ENCODE measurements at places on chromosomes 5 and 9.

GRCh38 chr5:16937503-16938161 is 1.5 kb upstream of the MYO10 start:
- DNase-seq: no peak

DNA sequence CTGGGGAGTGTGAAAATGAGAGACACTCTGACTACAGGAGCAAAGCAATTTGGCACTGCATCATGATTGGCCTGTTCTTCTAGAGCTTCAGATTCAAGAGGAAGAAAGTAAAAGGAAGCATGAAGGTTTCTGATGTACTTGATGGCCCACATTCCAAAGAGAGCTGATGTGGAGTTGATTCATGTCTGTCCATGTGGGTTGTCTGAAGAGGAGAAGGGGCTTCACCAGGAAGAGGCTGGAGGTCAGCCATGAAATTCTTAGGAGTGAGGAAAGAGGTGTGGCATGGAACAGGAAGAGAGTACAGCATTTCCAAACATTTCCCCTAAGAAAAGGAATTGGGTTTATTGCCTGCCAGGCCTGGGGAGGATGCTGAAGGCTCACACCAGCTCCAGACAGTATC is 70.7 kb downstream of the PTCD2 start:
- DNase-seq: no peak

DNA sequence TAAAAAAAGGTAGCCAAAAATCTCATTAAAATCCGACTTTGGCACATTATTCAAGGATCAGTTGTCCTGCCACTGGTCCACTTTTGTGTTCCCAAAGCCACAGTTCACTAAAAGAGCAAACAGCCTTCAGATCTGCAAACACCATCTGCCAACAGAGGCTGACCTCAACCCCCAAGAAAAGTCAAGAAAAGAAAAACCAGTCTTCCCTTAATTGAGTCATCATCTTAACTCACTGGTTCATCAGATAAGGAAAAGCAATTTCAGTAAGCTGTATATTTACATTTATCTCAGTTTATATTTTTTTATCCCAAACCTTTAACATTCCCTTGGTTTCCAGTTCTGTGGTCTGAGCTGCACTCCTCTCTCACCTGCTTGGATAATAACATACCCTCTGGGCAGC is 21.2 kb downstream of the RASEF start:
- DNase-seq: no peak

DNA sequence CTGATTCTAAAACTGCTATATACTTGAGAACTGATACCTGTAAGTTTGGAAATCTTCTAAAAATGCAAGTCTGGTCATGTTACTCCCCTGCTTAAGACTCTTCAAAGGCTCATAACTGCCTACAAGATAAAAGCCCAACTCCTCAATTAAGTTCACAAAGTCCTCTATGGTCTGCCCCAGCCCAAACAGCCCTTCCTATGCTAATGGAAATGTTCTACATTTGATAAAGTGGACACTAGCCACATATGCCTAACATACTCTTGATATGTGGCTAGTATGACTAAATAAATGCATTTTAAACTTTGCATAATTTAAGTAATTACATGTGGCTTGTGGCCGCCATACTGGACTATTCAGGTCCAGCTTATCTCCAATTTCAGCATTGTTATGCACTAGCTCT is 204.5 kb downstream of the AP3B1 start:
- DNase-seq: no peak

GRCh38 chr5:41252036-41252435 is 38.7 kb upstream of the C6 start:
- DNase-seq: no peak

DNA sequence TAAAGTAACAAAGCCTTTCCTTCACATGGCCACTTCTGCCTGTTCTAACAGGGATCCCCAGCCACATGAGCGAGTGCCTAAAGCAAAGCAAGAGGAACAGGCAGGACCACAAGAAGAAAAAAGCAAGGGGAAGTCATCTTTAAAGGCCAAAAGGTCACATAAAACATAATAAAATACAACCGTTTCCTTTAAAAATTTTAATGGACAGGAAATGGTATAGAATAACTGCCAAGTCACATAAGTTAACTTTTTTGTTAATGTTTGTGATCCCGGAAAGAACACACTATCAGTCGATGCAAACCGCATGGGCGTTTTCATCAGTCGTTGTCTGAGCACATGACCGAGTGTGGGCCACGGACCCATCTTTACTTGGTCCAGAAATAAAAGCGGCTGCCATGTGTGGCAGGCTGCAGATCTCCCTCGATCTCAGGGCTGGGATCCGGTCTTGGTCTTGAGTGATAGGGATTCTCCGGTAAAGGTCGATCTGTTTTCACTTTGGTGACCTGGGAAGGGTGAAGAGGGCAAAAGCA is 15.6 kb downstream of the NDUFA8 start:
- no peak for DNase-seq

DNA sequence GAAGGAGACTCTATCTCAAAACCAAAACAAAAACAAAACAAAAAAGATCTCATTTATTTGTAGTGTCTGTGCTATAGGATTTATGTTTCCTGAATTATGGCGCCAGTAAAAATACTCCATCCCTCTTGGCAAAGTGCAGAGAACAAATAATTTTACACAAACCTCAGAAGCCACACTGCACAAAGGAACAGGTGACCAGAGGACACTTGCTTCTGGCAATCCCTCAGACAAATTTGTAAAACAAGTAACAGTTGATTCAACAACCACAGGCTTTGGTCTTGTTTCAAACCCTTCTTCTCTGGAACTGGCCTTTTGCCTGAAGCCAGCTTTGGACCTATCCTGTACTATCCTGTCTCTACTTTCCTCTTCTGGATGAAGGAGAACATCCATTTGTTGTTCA is 502.1 kb downstream of the DMAC1 start:
- DNase-seq: no peak

DNA sequence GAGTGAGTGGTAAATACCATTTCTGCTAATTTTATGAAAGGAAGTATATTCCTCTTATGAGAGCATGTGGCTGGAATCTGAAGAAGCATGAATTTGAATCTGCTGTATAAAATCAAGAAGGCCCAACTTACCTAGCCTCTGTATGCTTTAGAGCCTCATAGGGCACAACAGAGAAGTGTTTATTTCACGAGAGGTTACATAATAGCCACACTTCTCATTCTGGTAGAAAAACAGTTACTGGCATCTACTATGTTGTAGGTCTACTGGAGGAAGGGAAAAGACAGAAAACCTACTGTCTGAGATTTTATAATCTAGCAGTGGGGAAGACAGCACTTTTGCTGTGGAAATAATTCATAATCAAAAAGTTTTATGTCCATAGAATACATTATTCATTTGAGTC is 172.6 kb upstream of the ZNF608 start:
- no peak for DNase-seq

DNA sequence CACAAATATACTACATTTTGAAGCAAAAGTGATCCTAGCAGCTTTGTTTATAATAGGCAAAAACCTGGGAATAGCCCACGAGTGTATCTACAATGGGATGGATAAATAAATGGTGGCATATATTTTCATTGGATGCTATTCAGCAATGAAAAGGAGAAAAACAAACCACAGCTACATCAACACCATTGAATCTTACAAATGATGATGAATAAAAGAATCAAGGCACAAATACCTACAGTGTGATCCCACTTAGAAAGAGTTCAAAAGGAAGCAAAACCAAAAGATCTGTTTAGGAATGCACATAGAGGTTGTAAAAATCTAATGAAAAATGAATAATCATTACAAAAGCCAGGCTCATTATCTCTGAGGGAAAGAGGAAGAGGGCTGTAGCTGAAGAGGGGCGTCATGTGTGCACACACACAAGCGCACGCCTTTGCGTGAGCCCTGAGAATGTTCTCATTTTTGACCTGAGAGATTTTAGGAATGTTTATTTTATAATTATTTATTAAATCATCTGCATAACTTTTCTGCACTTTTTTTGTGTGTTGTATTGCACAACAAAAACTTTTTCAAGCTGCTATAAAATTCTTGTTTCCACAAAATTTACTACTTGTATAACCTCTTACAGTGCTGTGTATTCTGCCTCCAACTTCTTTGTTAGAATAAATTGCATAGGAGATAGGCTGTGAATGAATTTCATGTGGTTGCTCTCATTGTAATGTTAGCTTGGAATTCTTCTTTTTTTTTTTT is 5.9 kb upstream of the RHOBTB3 start:
- DNase-seq: no peak

DNA sequence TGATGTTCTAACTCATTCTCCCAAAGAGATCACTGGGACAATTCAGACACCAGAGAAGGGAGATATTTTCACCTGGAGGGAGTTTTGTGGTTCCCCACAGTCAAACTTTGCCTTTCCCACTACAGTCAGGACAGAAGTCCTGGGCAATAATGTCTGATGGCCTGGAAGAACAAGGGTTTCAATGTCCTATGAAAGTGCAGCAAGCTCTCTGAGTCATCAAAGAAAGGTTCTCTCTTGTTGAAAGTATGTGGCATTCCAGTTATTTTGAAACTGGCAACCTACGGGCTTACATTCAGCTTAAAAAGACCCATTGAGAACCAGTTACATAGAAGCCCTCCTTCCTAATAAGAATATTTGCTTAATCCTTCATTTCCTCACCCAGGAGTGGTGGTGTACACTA is 103.9 kb downstream of the INSYN2B start:
- DNase-seq: no peak

DNA sequence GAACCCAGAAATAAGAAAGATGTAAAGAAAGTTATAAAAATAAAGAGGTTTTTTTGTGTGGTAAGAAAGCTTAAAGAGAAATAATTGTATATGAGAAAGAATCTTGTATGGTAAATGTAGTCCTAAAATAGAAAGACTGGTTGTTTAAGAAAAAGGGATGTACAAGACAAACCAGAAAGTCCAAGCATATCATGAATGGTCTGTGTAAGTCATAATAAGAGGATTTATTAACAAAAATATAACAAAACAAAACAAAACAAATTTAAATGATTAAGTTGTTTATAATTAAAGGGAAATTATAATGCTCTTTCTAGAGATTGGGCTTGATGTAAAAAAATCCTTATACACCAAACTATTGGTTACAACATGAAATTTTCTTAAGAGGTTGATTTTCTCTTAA is 590.4 kb upstream of the PTGER4 start:
- DNase-seq: no peak

GRCh38 chr5:74251141-74252035 is 389.1 kb downstream of the ENC1 start:
- DNase-seq: no peak

GRCh38 chr9:124894741-124895170 is 32.8 kb downstream of the ARPC5L start:
- peak; percentile 36 for DNase-seq

DNA sequence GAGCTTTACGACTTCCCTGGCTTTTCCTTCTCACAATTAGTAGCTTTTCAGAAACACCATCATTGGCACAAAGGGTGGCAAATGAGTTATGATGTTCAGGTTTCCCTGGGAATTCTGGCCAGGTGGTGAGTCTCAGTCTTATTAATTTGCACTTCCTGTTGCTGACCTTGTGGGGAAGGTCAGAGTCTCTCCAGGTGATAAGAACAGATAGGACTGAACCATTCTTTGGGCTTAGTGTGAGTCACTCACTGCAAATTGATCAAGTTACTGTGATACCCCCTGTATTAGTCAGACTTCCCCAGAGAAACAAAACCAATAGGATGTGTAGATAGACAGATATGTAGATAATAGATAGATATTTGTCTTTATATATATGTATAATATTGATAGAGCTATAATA is 53.8 kb upstream of the RANBP3L start:
- no peak for DNase-seq

DNA sequence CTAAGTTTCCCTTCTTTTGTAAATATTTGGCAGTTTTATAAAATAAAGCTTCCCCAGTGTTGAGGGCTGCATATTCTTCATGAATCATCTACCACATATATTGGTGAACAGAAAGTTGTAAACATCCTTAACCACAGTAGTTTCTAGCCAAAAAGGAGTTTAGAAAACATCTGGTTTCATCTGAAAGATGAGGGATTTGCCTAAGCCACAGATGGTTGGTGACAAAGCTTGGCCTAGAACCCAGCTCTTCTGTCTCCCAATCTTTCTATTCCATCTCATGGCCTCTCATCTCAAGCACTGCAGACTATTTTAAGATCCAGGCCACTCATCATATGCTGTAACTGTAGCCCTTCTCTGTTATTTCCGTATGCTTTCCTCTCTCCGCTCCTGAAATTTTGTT is 232.3 kb upstream of the TRPM3 start:
- no peak for DNase-seq

DNA sequence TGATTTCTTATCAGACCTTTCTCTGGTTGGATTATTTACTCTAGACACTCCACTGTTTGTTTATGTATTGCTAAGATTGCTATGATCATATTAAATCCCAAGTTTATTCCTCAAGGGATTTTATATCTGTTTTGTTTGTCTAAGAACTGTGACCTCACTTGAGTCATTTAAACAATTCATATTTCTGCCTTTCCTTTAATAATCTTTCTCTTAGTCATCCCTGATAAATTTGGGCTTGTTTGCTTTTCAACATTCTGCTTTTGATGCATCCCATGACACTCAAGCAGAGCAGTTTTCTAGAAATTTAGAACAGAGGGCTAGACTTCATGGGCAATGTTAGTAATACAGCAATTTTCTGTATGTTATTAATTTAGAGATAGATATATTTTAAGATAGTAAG is 231.6 kb upstream of the TNC start:
- no peak for DNase-seq

GRCh38 chr5:143120460-143121134 is 282.9 kb downstream of the NR3C1 start:
- DNase-seq: no peak

- no peak for DNase-seq
These were observed 2.8 kb upstream of the IL3 start for GRCh38 chr5:132057498-132058255.

DNA sequence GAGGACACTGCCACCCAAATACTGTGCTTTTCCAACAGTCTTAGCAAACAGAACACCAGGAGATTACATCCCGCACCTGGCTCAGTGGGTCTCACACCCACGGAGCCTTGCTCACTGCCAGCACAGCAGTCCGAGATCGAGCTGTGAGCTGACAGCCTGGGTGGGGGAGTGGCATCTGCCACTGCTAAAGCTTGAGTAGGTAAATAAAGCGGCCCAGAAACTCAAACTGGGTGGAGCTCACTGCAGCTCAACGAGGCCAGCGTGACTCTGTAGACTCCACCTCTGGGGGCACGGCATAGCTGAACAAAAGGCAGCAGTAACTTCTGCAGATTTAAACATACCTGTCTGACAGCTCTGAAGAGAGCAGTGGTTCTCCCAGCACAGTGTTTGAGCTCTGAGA is 28.8 kb downstream of the EPB41L4A start:
- DNase-seq: no peak

DNA sequence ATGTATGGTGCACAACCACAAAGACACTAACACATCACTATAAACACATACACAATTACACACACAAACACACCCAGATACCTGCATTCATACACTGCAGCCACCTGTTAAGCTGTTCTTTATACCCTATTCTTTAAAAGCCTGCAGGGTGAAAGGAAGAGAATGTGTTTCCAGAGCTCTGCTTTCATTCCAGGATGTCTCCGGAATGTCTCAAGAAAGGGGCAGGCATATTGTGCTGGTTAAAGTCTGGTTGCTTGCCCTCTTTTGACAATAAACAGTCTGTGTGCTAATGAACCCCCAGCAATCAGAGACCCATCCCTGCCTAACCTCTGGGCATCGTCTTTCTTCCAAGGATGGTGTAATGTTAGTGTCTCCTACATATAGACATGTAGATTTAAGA is 181.6 kb downstream of the EPB41L4A start:
- DNase-seq: no peak
